Activated CD4-positive, alpha-beta T cell treated with anti-CD3 and anti-CD28 coated beads, Interleukin-2, amount 50 U/mL, for 4 hours (primary cell): ENCODE measurements at places on chromosomes 2 and 18.

- no peak for DNase-seq
Observed at GRCh38 chr2:8602809-8603208, 79.0 kb upstream of the ID2 start.

- DNase-seq = no peak
Observed at GRCh38 chr18:5726011-5726410, 169.3 kb downstream of the TMEM200C start.

DNA sequence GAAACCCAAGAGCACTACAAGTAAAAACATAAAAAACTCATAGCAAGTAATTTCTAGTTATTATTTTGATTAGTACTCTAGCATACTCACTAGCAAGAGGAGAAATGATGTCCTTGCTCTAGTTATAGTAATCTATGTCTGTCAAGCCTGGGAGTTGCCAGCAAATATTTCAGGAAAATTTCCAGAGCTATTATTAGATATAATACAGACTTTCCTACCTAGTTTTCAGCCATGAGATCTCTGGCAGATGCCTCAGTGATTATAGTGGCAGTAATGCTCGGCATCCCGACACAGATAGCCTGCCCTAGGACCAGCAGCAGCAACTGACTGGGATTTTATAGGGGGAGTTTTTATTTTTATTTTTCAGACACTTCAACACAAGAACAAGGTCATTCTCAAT, 224.4 kb downstream of the ZNF385B start:
- no peak for DNase-seq

DNA sequence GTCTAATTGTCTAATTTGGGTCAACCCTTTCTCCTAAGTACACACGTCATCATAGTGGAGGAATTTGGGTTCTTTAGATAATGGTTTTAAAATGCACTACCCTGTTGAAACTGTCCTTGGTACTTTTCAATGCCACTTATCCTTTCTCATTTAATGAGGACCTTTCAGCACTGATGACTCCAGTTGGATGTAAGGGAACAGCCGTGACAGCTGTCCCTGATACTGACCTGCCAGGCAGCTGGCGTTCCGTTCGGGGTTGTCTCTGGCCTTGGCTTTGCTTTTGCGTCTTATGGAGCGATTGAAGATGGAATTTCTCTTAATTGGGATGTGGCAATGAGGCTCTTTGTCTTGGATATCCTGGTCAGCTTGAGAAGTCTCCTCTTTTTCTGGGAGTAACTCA, 38.7 kb downstream of the NGEF start:
- no peak for DNase-seq

DNA sequence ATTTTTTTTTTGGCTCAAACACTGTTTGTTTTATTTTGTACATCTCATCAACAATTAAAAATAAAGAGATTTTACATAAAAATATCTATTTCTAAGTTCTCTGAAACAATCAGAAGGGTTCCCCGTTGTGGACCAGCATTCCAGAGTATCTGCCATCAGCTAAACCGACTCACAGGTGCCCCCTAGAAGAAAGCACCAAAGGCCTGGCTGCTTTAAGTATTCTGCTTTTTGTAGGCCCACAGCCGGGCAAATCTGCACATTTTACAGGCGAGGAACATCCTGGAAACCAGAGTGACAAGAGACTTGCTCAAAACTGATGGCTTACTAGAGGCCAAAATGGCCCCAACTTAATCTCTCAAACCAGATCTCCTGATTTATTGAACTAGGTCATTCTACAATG, 82.2 kb upstream of the SETBP1 start:
- no peak for DNase-seq

DNA sequence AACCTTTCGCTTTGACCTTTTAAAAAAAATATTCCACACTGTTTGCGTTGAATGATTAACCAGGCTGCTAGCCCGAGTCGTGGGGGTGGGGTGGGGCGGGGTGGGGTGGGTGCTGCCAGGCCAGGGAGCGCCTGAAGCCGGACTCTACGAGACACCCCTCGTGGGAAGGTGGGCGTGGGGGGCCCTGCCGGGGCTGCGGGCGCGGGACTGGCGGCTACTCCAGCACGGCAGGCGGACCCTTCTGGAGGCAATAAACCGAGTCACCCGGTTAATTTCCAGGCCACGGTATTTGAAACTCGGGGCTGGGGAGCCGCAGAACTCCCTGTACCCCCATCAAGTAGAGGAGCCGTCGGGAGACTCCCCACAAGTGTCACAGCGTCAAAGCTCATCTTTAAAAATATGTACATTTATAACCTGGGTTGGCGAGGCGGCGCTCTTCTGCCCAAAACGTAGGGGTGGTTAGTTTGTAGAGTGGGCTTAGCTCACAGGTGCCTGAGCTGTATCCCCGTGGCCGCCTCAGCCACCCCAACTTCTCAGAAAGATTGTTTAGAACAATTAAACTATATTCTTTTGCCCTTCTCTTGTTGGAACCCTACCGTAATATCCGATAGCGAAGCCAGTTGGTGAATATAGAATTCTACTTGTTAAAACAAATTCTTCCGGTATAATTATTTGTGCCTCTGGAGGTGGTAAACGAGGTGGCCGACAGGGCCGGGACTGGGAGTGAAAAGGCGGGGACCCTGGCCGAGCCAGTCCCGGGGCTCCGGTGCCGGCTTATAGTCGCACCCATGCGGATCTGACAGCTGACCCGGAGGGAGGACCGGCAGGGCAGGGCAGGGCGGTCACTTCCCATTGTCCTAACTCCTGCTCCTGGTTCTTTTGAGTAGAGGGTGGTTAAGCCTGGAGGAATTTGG, 1.4 kb downstream of the B3GNT2 start:
- DNase-seq = peak; percentile 28

DNA sequence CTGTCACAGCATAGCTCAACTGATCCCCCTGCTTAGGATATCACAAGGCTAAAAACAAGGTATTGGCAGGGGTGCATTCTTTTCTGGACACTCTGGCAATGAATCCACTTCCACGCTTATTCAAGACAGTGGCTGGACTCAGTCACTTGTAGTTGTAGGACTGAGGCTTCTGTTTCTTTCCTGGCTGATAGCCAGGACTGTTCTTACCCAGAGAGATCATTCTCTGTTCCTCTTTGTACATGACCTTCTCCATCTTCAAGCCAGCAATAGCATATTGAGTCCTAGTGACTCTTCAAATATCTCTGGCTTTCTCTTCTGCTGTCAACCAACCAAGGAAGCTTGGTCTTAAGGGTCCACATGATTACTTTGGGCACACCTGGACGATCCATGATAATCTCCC, 241.3 kb downstream of the RBM43 start:
- no peak for DNase-seq

- DNase-seq = no peak
Observed at GRCh38 chr2:19797871-19798270, 103.9 kb downstream of the TTC32 start.

- DNase-seq = peak; percentile 29
Observed at GRCh38 chr2:149040451-149040850, 2.0 kb downstream of the LYPD6B start.

DNA sequence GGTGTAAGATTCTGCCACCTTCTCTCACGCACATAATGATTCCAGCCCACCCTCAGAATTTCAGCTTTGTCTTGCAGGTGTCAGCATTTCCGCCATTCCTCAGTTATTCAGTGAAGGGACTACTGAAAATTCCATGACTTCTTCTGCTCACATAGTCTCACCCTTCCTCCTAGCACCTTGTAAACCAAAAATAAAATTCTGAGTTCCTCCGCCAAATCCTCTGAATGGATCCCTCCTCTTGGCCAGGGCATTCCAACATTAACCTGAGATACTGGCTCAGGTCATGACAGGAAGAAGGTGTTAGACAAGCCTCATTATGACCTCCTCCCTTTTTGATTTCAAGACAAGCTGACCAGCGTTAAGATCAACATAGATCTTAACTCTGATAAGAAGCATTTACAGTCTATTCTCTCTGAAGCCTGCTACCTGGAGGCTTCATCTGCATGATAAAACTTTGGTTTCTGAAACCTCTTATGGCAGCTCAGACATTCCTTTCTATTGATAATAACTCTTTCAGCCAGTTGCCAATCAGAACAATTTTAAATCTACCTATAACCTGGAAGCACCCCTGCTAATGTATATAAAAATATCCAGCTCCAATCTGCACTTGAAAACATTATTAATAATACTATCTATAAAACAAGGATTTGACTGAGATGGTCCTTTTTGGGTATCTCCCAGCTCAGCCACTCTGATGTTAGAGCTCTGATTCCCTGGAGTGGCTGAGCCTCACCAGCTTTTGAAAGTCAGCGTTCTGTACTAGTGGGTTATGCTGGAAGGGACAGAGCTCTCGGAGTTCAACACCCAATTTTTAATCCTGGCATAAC, 136.4 kb upstream of the APCDD1 start:
- no peak for DNase-seq

DNA sequence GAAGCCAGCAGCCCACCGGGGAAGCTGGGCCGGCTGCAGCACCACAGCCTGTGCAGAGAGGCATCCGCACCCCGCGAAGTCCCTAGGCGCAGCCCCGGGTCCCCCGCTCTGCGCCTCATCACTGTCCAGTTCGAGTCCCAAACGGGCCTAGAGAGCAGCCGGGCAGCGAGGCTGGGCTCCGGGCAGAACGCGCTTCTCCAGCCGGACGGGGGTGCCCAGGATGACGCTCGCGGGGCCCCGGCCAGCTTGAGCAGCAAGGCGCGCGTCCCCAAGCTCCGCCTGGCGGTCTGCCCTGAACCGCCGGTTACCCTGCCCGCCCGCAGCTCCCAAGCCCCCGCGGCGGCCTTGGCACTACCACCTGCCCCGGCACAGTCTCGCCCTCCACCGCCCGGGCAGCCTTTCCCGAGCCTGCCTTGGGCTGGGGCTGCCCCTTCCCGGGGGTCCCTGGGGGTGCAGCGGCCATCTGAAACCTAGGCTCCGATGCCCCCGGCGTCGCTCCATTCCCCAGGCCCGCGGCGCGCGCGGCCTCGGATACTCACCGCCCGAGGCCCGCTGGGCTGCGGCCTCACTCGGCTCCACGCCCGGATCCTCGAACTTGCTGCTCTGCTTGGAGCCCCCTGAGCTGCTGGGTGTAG, 591 bp downstream of the SLC16A14 start:
- DNase-seq = peak; percentile 29

DNA sequence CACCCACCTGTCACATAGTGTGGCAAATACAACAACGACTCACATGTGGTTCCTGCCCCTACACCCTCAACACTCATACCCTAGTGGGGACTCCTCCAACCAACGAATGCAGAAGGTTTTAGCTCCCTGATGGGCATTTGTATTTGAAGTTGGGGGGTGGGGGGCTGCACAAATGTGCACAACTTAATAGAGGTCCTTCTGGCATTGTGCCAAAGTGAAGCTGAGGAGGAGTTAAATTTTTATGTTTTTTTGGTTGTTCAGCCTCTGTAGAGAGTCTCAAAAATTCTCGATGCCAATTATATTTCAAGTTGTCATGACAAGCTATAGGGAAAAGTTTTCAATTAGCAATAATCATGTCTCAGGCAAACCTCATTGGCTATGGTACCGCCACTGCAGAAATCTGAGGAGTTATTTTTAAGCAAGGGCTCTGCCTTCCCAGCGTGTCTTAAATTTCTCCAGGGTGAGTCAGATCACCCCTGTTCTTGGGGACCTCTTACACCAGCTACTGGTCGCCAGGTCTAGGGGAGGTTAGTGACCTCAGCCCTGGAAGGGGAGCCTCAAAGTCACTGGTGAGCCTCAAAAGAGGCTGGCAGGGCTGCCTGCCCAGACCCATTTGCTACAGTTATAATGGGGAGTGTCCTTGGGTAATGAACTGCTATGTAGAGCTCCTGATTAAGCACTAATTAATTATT, 102.7 kb upstream of the TAF1B start:
- DNase-seq = no peak

DNA sequence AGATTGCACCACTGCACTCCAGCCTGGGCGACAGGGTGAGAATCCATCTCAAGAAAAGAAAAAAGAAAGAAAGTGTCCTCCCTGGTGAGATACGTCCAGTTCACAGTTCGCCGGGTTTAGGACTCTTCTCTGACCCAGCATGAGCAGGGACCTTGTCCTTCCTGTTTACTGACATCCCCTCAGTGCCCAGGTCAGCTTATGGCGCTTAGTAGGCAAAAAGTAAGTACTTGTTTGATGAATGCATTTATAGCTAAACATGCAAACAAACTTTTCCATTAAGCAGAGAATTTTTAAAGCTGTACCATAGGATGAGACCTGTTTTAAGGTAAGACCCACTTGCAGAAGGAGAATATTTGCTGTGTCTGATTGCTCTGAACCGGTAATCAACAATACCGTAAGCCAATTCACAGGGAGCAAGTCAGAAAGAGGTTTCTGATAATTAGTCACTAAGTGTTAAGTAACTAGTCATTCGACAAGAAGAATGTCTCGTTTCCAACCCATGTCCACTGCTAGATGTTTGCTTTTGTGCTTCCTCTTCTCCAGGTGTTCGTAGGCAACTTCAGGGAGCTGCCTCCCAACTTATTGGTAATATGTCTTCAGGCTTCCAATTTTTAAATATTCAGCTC, 40.0 kb downstream of the MOGAT1 start:
- DNase-seq = no peak

DNA sequence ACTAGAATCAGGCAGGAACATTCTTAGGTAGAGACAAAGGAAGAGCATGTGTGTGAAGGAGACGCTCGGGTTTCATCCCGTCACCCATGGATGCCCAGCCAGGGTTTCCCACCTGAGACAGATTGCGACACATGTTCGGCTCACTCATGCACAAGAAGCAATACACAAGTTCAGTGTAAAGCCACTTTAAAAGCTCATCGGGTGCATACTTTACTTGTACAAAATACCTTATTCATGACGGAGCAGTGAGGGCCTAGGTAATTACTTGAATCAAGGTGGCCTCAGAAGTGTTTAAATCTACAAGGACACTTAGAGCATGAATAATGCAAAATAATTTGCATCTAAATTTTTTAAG, 42.0 kb downstream of the ZEB2 start:
- no peak for DNase-seq

- DNase-seq = no peak
Observed at GRCh38 chr2:101698844-101699754, 1.6 kb downstream of the MAP4K4 start.

GRCh38 chr2:60715561-60715960, 40.5 kb upstream of the PAPOLG start:
- no peak for DNase-seq

- no peak for DNase-seq
Observed at GRCh38 chr2:102138331-102138730, 4.2 kb upstream of the IL1R1 start.

DNA sequence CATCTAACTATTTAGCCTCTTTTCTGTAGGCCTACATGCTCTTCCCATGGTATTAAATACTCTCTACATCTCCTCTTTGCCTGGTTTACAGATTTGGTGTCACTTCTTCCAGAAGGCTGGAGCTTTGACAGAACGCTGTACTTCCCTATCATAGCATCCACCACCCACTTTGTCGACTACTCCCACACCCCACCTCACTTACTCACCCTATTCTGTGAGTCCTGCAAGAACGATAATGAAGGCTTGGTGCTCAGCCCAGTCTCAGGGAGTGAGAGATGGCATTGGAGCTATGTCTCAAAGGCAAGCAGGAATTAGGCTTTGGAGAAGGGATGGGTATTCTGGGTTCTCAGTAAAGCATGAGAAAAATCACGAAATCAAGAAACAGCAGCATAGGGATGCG, 20.3 kb upstream of the KDM3A start:
- DNase-seq = no peak
